ENCODE measurements at places on chromosomes 4 and X.

- DNase-seq: no peak
These were observed 13.0 kb upstream of the SMIM20 start for GRCh38 chr4:25901030-25901430.

DNA sequence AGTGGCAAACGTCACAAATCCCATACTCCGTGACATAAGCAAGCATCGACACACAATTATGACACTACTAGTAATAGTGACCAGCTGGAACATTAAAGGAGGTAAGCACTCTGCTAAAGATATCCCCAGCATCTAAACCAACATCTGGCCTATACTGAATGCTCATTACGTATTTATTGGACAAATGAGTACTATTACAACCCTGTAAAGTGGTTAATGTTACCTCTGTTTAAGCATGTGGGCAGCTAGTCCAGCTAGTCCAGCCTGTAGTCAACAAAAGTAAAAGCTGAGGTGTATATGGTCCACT is 419 bp upstream of the RPGR start:
- no peak for DNase-seq

DNA sequence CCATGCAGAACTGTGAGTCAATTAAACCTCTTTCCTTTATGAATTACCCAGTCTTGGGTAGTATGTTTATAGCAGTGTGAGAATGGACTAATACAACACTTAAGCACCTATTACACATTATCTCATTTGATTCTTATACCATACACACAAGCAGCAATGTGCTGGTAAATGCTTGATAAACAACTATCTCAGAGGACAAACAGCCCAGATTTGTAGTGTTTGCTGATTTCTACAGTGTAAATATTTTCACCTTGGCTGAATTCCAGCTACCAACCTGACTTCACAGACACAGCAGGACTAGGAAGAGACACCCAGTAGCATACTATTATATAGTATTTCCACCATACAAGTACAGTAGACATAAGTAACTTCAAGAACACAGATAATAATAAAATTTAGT is 406.5 kb upstream of the CNKSR2 start:
- DNase-seq: no peak

- DNase-seq: no peak
These were observed 1396.5 kb upstream of the AGA start for GRCh38 chr4:178838776-178839175.

- DNase-seq: no peak
These were observed 43.3 kb downstream of the RPS3A start for GRCh38 chr4:151142758-151143157.

DNA sequence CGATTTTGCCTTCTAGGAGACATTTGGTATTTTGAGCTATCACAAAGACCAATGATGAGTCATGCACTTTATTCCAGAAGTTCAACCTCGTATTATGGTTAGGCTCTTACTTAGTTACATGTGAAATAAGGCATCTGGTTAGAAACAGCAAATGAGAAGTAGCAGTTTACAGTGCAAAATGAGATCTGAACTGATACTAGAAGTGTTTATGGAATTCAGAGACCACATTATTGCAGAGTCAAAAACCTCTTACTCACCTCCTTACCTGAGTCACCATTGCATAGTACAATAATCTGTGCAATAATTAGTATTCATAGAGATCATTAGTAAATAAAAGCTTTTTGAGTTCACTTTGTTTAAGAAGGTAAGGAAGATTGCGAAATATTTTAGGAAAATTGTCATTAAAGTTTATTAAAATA is 38.7 kb downstream of the SEC24B start:
- peak; percentile 8 for DNase-seq

DNA sequence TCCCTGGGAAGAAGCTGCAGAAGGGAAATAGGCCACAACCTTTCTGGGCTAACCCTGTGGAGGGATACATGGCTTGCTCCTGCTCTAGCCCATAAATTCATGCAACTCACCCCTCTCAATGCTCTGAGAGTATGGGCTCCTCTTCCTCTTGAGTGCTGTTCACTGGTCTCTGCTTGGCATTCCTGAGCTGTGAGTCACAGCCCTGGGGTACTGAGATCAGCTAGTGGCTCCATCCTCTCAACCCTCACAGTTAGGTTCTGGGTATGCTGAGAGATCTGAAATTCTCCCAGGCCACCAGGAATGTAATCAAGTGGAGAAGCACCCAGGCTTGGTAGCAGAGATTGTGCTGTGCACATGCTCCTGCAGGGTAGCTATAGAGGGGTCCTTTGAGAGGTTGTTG is 60.6 kb upstream of the SPANXN2 start:
- DNase-seq: no peak

DNA sequence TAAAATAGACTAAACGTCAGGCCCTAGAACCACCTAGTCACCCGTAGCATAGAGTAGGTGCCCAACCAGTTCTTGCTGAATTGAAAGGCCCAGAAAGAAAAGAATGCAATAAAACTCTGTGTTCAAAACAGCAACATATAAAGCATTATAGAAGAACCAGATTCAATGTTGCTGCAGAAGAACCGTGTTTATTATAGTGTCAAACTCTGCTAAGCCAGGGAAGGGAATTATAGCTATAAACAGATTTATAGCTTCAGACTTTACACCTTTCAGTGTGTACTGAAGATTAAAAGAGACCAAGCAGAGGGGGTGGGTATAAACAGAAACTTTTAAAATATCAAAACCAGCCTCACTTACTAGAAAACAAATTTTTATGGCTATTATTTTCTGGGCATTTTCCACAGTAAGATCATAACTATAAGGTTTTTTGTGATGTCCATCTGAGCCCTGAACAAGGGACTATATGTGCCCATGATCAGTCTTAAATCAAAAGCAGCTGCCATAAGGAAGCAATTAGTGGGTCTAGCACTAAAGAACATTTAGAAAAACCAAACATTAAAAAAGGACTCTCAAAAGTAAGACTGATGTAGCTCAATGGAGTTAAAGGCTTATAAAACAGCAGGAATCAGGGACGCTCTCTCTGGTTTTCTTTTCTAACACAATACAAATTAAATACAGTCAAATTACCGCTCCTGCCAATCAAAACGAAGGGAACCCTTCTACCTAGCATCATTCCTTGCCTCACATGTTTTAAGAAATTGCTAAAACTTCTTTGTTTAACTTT is 219.7 kb upstream of the ETNPPL start:
- no peak for DNase-seq

- DNase-seq: no peak
These were observed 213.3 kb upstream of the MAB21L2 start for GRCh38 chr4:150368667-150369066.

GRCh38 chrX:141897690-141898089 is 6.0 kb upstream of the MAGEC1 start:
- no peak for DNase-seq

GRCh38 chr4:184217634-184218033 is at the start of gene ENPP6:
ENPP6 (minus strand) TSS chr4:184217873; CDS start chr4:184217819, 54 bp downstream.
- no peak for DNase-seq

- no peak for DNase-seq
These were observed 60.4 kb downstream of the HAND2 start for GRCh38 chr4:173469622-173470021.

DNA sequence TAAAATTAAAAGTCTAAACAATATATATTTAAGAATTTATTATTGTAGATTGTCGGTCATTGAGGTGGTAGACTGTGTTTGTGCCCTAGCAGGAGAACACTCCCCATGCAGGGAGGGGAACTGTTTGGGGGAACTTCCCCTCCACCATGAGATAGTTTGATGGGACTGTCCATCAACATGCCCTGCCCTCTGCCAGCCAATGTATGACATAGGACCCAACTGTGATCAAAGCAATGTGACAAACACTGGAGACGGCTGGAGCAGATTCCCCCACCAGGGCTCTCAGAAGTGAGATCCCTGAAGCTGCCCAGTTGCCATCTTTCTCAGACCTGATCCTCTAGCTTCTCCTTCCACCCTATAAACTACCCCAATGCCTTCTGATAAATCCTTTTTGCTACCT is 44.9 kb downstream of the SH3KBP1 start:
- DNase-seq: no peak

GRCh38 chrX:39874202-39874816 is 223.4 kb downstream of the BCOR start:
- no peak for DNase-seq

- DNase-seq: no peak
These were observed 171.5 kb downstream of the PCDH18 start for GRCh38 chr4:137360761-137361160.

DNA sequence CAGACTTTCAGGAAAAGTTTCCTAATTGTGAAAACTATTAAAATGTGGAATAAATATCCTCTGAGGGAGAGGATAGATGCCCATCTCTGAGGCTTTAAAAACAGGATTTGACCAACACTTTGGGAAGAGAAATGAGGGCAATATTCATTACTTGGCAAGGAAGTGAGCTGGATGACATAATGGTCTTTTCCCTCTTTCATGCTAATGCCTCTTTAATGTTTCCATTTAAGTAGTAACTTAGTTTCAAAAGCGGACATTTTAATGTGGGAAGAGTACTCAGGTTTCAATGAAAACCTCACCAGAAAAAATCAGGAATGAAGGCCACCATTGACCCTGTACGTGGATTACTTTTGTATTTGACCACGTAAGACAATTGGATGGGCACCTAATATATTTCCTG is 503.3 kb downstream of the ANKRD50 start:
- no peak for DNase-seq

DNA sequence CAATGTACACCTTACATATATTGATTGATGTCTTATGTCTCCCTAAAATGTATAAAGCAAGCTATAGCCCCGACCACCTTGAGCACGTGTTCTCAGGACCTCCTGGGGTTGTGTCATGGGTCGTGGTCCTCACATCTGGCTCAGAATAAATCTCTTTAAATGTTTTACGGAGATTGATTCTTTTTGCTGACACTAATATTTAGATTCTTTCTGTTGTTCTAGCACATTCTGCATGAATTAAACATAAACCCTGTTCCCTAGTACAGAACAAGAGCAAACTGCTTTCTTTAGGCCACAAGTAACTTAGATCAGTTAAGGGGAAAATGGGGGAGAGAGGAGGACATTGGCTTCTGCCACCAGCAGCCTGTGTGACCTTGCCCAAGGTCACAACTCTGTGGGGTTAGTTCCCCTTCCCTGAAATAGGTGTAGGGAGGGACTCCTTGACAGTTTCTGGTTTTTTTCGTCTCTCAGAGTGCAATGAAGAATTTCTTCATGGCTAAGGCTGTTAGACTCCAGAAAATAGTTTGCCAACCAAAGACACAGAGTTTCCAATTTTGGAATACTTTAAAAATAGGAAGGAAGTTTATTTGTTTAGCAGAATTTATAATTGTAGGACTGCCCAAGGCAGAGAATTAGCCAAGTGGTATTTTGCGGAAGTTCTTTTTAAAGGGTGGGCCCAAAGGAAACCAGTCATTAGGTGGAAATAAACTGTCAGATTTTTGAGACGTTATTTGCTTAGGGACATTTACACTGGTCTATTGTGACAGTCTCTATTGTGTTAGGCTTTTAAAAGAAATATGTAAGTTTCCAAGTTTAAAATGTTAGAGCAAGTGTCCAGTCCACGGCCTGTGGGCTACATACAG is 29.4 kb downstream of the PTTG2 start:
- no peak for DNase-seq

- DNase-seq: no peak
These were observed 18.5 kb downstream of the LAP3 start for GRCh38 chr4:17595471-17596005.

- DNase-seq: no peak
These were observed 38.7 kb upstream of the PDK3 start for GRCh38 chrX:24426340-24426913.

GRCh38 chr4:177479063-177479462 is 36.8 kb upstream of the AGA start:
- DNase-seq: no peak

- DNase-seq: no peak
These were observed at the start of gene SLC25A43 for GRCh38 chrX:119398974-119399771. SLC25A43 (plus strand) TSS chrX:119399336; CDS start chrX:119399404, 68 bp downstream.

GRCh38 chrX:22542641-22543040 is 269.9 kb downstream of the CBLL2 start:
- DNase-seq: no peak

DNA sequence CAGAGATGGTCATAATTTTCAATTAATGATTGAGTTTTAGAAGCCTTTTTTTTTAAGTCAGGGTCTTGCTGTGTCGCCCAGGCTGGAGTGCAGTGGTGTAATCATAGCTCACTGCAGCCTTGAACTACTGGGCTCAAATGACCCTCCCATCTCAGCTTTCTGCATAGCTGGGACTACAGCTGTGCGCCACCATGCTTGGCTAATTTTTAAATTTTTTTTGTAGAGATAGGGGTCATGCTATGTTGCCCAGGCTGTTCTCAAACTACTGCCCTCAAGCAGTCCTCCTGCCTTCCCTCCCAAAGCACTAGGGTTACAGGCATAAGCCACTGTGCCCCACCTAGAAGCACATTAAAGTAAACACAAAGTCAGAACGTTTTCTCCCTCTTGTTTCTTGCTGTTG is 51.7 kb downstream of the HTT-AS start:
- no peak for DNase-seq

GRCh38 chrX:8987672-8988250 is 46.2 kb downstream of the FAM9B start:
- DNase-seq: no peak

- DNase-seq: peak; percentile 22
These were observed 233.9 kb upstream of the MAB21L2 start for GRCh38 chr4:150348079-150348478.

DNA sequence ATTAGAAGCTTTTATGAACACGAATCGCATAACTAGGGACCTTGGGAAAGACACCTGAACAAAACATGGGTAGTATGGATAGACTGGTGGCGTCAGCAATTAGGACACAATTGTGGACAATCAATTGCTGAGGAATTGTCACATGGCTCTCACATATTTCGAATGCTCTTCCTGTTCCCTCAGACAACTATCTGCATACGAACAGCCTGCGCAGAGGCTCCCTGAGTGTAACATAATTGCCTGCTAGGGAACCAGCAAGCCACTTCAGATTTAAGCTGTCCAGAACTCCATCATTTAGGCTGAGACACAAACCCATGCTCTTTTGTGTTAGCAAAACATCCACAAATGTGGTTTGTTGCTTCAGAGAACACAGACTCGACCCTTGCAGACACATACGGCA is 160.8 kb downstream of the MGST2 start:
- no peak for DNase-seq

GRCh38 chr4:108702960-108703359 is 52.6 kb downstream of the OSTC start:
- DNase-seq: no peak

- DNase-seq: no peak
These were observed 63.8 kb upstream of the MTM1 start for GRCh38 chrX:150504397-150505182.

- no peak for DNase-seq
These were observed 16.1 kb downstream of the RHOH start for GRCh38 chr4:40212674-40213527.

DNA sequence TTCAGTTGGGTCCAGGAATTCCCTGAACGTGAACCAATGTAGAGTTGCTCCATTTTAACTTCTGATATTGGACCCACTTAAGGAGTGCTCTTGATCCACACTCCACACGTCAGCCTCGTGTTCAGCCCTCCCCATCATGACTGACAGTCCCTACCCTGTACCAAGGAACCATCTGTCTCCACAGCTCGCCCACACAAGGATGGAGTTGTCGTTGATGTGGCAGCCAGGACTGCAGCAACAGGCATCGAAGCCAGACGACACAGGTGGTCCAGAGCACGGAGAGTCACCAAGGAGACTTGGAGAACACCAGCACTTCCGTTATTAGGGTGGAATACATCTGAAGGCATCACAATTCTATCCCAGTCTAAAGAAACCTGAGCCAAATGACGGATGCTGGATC is 472.1 kb upstream of the NR3C2 start:
- no peak for DNase-seq

- no peak for DNase-seq
These were observed 17.3 kb upstream of the F11 start for GRCh38 chr4:186248643-186249042.

GRCh38 chr4:165369522-165369921 is 9.3 kb upstream of the CPE start:
- DNase-seq: no peak
